ENCODE measurements at places on chromosomes 4 and X.

- DNase-seq: no peak
Observed at GRCh38 chr4:84852081-84852480, 114.4 kb downstream of the WDFY3 start.

GRCh38 chr4:9999956-10000561 lies 21.2 kb downstream of the SLC2A9 start:
- DNase-seq: no peak

DNA sequence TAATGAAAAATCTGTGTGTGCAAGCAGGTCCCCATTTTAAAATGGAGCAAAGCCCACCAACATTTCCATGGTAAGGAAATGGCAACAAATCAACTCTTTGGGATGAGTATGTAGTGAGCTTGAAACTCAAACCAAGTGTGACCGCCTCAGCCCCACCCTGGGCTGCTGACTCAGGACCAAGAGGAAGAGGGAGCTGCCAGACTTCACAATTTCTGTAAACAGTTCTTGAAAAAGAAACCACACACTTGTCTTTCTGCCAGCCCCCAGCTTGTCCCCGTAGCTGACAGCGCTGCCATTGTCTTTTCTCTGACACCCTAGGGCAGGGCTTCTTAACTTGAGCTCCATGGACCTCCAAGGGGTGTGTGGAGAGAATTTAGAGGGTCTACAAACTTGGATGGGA lies 10.3 kb downstream of the RTL5 start:
- DNase-seq: peak; percentile 8

DNA sequence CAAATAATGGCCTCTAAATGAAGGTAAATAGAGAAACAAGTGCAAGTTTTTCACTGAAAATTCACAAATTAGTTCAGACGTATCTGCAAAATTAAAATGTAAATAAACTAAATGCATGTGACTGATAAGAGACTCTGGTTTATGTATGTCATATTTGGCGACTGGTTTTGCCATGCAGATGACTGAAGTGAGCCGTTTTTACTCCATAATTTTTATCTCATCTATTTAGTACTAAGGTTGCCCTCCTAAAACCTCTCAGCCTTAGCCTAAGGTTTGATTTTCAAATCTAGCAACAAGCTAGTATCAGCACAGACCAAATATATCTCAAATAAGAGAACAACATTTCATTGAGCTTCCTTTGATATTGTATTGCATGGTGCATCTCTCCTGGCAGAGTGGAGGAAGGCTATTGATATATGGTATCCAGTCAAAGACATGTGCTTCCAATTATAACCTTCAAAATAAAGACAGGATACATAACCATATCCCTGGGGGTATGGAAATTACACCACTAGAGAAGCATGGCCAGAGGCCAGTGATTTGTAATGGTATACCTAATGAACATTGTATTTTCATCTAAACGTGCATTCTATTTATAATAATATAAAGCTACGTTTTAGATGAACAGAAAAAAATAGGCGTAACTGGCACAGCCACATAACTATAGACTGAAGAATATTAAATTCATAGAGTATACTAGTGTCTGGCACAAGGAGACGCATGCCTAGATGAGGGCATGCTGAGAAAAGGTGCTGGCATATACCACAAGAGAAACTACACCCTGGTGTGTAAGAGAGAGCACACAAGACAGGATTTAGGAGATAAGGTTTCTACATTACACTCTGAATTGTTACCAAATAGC lies 392.6 kb upstream of the INTU start:
- DNase-seq: no peak

DNA sequence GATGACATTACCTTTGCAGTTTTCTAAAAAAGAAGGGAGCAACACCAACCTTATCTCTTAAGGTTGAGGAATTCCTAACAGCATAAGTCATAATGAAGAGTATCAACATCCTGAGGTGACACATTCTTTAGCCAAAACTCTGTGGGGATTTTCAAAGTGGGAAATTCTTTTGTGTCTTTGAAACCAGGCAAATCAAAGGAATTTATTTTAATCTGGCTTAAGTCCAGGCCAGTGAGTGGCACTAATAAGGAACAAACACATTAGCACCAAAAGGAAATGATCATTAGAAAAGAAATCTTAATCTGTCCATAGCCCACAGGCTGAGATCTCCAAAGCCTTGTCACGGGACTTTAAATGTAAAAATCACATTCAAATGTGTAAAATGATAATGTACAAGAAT lies 110.1 kb downstream of the LARP7 start:
- DNase-seq: no peak

- no peak for DNase-seq
Observed at GRCh38 chr4:171667906-171668305, 145.3 kb upstream of the GALNTL6 start.

DNA sequence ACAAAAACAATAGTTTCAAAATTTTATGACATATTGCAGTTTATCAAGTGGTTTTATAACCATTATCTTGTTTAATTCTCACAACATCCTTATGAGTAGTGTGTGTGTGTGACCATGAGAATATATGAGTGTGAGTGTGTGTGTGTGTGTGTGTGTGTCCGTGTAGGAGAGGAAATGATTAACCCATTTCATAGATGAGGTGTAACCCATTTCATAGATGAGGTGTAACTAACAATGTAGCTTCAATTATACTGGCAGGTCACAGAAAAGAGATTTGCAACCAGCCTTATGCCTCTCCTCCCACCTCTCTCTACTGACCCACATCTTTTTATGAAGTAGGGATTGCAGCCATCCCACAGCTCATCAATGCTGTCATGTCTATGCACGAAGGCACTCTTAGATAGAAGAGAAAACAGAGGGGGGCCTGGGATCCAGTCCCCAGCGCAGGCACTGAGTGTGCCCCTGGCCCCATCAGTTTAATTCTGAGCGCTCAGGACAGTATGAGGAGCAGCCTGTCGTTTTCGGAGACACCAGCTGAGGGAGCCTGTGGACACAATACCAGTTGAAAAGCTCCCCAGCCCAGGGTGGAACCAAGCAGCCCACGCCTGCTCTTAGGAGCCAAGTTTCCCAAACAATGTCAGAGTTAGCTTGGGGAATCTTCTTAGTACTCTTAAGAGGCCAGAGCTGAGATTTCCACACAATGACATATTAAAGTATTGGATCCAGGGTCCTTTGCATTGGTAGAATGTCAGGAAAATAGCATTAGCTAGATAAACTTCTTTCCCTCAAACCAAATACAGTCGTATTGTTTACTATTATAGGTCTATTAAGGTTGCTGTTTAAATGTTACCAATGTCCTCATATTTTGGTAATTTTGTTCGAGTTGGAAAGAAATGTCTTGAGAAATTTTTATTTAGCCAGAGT lies 88.6 kb downstream of the PALLD start:
- peak; percentile 15 for DNase-seq

DNA sequence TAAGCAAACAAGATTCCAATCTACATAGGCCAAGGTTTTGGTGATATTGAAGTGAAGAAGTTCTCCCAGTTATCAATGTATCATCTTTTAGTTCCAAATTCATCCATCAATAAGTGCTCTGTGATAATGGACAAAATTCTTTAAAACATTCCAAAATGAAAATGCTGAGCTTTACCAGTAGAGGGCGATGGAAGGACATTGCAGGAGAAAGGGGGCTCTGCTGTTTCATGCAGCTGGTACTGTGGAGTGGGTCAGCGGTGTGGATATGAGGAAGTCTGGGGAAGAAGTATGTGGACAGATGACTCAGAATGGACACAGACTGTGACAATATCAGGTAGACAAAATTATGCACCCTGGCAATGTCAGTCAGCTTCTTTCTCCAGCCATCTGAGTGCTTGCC lies 46.6 kb upstream of the HS6ST2 start:
- no peak for DNase-seq

- DNase-seq: no peak
Observed at GRCh38 chrX:85851418-85851817, 195.9 kb downstream of the CHM start.

DNA sequence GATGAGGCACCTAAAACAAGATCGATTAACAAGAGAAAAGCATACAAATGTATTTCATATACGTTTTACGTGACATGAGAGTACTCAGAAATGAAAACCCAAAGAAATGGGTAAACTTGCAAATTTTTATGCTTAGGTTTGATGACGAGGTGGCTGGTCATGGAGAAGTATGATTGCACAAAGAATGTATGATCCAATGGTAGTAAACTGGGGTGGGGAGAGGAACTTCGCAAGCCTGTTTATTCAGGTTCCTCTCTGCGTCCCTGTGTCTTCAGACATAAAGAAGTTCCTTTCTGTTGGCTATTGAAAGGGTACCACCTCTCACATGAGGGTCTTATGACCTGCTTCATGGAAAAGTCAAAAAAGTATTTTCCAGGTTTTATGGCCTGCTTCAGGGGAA lies 309.2 kb downstream of the BCOR start:
- DNase-seq: no peak

DNA sequence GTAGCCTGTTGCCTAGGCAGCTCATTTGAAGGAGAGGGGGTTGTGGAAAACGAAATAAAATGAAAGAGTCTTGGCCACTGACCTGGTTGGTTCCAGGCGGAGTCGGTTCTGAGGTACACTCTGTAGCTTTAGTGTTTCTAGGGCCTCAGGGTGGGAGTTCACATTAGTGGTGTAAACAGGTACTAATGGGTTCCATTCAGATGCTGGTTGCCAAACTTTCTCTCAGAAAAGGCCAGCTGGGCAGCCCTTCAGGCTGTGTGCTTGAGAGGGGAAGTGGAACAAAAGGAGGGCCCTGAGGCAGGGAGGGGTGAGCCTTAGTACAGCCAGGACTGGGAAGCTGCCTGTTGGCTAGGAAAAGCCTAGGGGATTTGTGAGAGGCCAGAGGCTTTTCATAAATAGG lies 24.8 kb downstream of the NHSL2 start:
- no peak for DNase-seq

DNA sequence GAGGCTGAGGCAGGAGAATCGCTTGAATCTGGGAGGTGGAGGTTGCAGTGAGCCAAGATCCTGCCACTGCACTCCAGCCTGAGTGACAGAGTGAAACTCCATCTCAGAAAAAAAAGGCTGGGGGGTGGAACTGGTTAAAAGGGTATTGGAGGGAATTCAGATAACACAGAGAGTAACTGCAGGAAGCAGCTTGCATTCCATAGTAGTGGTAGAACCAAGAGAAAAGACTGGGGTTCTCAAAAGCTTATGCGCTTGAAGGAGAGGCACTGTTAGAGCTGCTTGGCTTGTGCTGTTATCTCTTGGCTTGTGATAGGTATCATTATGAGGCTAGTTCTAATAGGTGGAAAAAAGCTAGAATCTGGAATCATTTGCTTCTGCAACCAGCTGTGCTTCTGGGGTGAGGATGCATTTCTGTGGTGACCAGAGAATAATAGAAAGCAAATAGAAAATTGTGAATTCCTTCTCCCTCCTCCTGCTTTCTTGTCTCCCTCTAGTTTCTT lies 91.2 kb upstream of the ELOVL6 start:
- no peak for DNase-seq

GRCh38 chrX:102712216-102712966 lies at the start of gene GPRASP2:
Gene GPRASP2, plus strand, starts transcription at chrX:102712448. Its CDS starts 2,422 bp downstream, at chrX:102714870.
- DNase-seq: no peak
